ENCODE measurements at places on chromosomes 12 and 14.

DNA sequence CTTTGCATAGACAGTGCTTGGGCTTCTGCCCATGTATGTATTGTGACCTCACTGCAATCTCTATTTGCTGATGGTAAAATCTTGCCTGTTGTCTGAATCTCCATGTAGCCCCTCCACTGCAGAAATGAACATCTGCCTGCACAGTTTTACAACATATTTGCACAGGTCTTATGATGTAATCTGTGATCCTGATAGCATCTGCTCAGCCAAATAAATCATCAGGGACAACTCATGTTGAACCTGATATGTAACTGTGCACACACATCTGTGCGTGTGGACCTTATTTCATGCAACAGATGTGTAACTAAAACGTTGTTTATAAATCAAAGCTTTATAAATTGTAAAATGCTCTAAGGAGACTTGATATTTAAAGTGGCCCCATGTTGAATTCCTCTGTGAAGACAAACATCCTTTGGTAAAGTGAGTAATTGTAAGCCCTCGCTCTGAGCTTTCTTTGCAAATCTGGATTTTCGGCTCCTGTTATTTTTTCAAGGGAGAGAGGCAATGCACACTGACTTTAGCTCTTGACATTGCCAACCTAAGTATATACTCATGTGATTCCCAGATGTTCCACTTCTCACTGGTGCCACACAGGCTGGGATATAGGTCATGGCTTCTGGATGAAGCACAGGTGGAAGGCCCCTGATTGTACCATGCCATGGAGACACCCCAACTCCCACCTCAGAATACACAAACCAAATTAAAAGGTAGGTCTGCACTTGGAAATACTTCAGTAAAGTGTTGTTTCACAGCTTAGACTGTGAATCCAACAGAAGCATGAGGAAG lies 371.3 kb downstream of the GRIN2B start:
- no peak for DNase-seq

GRCh38 chr12:70367258-70368141 lies 1.4 kb downstream of the KCNMB4 start:
- peak; percentile 18 for DNase-seq

GRCh38 chr12:66156654-66157053 lies 13.1 kb downstream of the TMBIM4 start:
- no peak for DNase-seq

GRCh38 chr12:107135177-107135576 lies 41.8 kb upstream of the CRY1 start:
- no peak for DNase-seq

DNA sequence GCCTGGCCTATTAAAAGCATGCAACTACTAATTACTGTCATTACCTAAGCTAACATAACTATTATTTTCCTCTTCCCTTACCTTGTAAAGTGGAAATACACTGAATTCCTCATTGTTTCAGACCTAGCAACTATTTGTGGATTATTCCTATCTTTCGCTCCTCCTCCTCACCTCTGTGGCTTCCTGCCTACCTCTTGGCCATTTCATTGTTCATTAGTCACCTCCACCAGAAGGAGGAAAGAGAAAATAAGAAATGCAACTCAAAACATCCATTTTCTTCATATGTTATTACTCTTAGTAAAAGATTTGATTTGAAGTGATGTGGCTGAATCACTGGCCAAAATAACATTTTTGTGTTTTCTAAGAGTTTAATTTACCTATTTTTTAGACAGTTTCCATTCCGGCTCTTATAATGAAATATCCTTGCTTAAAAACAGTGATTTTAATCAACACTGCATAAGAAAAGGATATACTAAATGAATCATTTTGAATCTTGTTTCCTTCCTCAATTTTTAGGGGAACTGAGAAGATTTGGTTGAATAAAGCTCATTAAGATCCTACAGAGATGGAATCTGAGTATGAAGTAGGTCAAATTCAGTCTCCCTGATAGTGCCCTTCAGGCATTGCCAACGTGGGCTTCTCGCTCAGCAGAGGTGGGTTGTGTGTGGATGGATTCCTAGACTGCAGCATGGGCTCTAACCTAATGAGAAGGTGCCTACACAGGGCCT lies 27.6 kb upstream of the ARHGAP5 start:
- DNase-seq = no peak

DNA sequence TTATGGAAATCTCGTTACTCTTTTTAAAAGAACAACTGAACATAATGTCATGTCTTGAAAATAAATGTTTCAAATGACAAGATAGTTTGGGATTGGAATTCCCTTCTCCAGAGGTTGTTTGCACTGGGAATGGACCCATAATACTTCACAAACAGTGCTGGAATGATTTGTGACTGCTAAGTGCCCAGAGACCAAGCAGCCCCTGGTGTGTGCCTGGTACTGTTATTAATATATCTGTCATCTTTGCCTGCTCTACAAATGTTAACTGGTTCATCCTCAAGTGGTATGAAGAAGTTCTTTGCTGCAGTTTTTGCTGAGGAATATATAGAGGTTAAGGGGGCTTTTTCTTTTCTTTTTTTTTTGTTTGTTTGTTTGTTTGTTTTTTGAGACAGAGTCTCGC lies 64.9 kb upstream of the DACT1 start:
- no peak for DNase-seq

GRCh38 chr14:105273062-105273461 lies 24.7 kb downstream of the BTBD6 start:
- DNase-seq = no peak

DNA sequence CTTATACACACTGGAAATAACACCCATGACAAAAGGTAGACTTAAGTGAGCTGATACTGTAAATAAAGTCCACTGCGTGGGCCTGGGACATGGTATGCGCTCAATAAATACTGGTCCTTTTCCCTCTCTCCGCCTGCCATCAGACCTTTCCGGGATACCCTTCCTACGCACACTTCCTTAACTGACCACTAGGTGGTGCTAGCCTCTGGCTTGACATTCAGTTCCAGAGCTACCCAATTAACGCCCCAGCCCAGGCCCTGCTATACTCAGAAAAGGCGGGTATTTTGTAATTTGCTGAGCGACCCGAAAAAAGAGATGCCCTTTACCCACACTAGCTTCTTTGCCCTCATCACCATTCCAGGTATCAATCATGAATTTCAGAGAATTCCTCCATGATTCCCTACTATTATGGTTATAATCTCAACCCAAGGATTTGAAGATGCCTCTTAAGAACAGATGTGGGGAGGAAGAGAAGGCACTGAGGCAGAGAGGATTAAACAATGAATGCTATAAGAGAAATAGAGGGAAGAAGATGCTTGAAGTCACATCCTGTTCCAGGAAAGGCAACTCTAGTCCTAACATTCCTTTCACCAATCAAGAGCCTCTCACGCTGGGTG lies 3.9 kb upstream of the LRP1 start:
- peak; percentile 77 for DNase-seq

GRCh38 chr12:89858718-89859117 lies 150.1 kb upstream of the ATP2B1 start:
- no peak for DNase-seq

GRCh38 chr12:78145398-78145797 lies 314.7 kb downstream of the NAV3 start:
- no peak for DNase-seq

GRCh38 chr14:44897845-44898151 lies 63.9 kb downstream of the KLHL28 start:
- peak; percentile 70 for DNase-seq

- DNase-seq = no peak
Measured at GRCh38 chr12:49529414-49529813, 9.4 kb upstream of the KCNH3 start.

GRCh38 chr14:58914279-58914855 lies 274.1 kb upstream of the DAAM1 start:
- no peak for DNase-seq

DNA sequence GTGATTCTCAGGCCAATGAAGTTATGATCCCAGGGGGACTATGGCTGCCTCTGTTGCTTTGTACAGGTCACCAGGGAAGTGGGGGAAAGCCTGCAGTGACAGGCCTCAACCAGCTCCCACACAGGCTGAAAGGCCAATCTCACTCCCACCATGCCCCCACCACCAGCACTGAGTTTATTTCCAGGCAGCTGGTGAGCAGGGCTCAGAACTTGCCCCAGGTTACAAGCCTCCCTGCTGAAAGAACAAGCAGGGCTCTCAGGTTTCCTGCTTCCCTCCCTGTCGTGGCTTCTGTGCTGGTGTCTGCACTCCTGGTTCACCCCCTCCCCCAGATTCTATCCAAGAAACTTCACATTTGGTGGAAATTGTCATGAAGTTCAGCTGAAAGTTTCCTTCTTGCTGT lies 260.3 kb downstream of the CCDC59 start:
- no peak for DNase-seq

- DNase-seq = no peak
Measured at GRCh38 chr14:98069712-98070171, 1202.3 kb downstream of the BCL11B start.

DNA sequence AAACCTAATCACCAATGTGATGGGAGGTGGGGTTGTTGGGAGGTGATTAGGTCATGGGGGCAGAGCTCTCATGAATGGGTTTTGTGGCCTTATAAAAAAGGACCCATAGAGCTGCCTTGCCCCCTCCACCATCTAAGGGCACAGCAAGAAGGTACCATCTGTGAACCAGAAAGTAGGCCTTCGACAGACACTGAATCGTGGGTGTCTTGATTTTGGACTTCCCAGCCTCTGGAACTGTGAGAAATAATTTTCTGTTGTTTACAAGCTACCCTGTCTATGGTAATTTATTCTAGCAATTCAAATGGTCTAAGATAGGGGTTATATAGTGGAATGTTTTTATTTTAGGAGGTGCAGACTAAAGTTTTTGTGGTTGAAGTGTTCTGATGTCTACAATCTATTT lies 7.9 kb upstream of the SLC10A1 start:
- DNase-seq = no peak

DNA sequence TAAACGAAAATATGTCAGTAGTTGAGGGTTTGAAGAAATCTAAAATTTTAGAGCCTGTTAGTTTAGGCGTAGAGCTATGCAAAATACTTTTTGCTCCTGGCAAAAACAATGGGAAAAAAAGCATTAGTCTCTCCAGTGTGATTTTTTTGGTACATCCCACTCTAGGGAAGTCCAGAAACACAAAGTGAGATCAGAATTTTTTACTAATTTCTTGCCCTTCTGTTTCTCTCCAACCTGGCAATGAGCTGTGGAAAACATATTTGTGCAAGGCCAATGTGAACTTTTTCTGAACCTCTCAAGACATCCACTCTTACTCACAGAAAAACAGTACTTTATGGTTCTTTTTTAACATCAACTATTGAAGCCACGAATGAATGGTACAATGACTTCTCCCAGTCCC lies 56.9 kb upstream of the DCN start:
- no peak for DNase-seq

- DNase-seq = peak; percentile 97
Measured at GRCh38 chr12:55728939-55729818, at the start of gene CD63. Gene CD63 (minus strand): TSS chr12:55729009. CDS start chr12:55728341, 668 bp downstream.

GRCh38 chr14:64760916-64761315 lies 56.7 kb downstream of the PLEKHG3 start:
- no peak for DNase-seq

DNA sequence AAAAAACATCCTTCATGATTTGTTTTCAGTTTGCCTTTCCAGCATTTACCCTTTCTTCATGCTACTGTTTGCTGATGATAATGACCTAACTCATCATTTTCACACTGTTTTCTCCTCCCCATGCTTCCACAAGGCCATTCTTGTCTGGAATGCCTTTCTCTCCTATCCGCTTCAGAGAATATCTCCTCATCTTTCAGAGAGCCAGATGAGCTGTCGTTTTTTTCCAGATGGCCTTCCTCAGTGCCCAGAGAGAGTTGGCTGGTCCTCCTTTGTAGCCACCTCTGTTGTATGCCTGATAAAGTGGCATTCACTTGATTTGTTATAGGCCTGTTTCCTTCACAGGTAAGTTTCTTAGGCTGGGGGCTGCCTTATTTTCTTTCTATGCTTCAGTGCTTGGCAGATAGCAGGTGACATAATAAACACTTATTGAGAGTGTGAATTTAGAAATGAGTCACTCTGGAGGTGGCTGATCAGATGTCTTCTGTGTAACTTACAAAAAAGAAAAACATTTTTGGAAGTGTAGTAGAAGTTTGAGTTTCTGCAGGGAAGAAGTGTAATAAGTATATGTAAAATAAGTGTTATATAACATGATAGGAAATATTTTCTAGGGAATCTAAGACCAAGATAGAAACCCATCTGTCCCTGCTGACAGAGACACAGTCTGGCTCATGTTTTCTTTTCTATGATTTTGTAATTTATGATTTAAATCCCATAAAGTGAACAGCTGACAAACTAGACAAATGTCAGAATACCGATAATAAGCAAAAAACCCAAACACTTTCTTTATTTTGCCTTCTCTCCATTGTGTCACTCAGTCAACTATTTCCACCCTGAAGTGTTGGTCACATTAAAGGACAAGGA lies 174.5 kb downstream of the DACT1 start:
- no peak for DNase-seq

DNA sequence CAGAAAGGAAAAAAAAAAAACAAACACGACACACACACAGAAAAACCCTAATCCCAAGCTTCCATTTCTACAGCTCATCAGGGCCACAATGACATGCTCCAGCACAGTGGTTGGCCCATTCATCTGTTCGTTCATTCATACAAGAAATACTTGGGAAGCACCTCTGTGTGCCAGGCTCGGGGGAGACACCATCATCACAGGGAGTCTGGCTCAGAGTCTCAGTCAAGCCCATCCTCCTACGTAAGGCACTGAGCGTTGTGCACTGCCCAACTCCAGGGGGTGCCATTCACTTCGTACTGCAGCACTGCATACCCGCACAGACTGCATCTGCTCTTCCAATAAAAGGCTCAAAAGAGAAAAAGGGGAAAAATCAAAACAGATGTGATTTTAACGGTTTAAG lies 15.3 kb downstream of the VPS37B start:
- no peak for DNase-seq

- DNase-seq = no peak
Measured at GRCh38 chr12:42819846-42820245, 230.3 kb upstream of the PRICKLE1 start.

GRCh38 chr14:103385929-103386712 lies 906 bp downstream of the MARK3 start:
- DNase-seq = peak; percentile 63

- no peak for DNase-seq
Measured at GRCh38 chr12:62888454-62889110, 46.4 kb downstream of the PPM1H start.

GRCh38 chr12:50547742-50548141 lies 43.0 kb downstream of the DIP2B start:
- no peak for DNase-seq

- DNase-seq = peak; percentile 38
Measured at GRCh38 chr12:24597580-24597979, 351.3 kb downstream of the BCAT1 start.

GRCh38 chr14:58864751-58865513 lies 227.2 kb downstream of the DACT1 start:
- DNase-seq = peak; percentile 70

DNA sequence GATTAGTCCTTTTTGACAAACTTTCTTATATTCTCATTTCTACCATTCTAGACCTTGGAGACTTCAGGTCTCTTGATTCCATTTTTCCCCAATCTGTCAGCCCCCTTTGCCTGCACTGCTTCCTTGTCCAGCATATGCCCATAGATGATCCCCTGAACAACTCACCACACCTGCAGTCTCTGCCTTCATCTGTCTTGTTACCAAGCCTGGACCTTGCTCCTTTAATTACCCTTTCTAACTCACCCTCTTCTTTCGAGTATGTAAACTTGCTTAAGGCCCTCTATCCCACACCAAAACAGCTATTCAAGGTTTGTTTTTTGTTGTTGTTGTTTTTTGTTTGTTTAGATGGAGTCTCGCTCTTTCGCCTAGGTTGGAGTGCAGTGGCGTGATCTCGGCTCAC lies 9.6 kb downstream of the COX14 start:
- no peak for DNase-seq
